ENCODE measurements at places on chromosomes 4 and X.

GRCh38 chr4:129526812-129527211 is 430.9 kb downstream of the C4orf33 start:
- DNase-seq, result peak; percentile 48

GRCh38 chr4:5387457-5387856 is 320.9 kb downstream of the EVC2 start:
- no peak for DNase-seq

- peak; percentile 68 for DNase-seq
Observed at GRCh38 chrX:46551494-46552128, 6.4 kb upstream of the ZNF674 start.

- DNase-seq, result no peak
Observed at GRCh38 chr4:34534916-34535315, 1709.4 kb downstream of the ARAP2 start.

Measured in ELR (cell line).